ENCODE measurements at places on chromosomes 3 and 15. TPM values are rescaled to one million over a fixed set of nuclear protein-coding genes. Genes with fewer than 3 reads are reported as not detected.

The CKMT1B gene
- 28.6 TPM for total RNA-seq

The SH2D7 gene
- total RNA-seq = not detected

The ZCWPW2 gene
- 1.7 TPM for total RNA-seq

The WDR93 gene
- total RNA-seq = 0.68 TPM

The DTWD1 gene
- 42.9 TPM for total RNA-seq

The WDR53 gene
- total RNA-seq = 8.1 TPM

The EMC7 gene
- total RNA-seq = 51.6 TPM

The CHL1 gene
- total RNA-seq = 5.5 TPM

The PLXNA1 gene
- 43.0 TPM for total RNA-seq

The SLC12A1 gene
- not detected for total RNA-seq

The CGNL1 gene
- total RNA-seq = 12.6 TPM

The WNT5A gene
- total RNA-seq = 152 TPM

The MCF2L2 gene
- 3.0 TPM for total RNA-seq

The SLC38A3 gene
- 0.34 TPM for total RNA-seq

The DUOXA2 gene
- 3.9 TPM for total RNA-seq

The CASR gene
- 0.08 TPM for total RNA-seq

The TMA7 gene
- total RNA-seq = 237 TPM

The PLA2G4D gene
- total RNA-seq = 0.13 TPM

The AMIGO3 gene
- total RNA-seq = not detected

The OXSM gene
- total RNA-seq = 10.3 TPM

The LCTL gene
- not detected for total RNA-seq

The FYTTD1 gene
- 47.9 TPM for total RNA-seq

The ADGRG7 gene
- 0.78 TPM for total RNA-seq

The MYO5A gene
- 25.3 TPM for total RNA-seq

The CAMK2N2 gene
- not detected for total RNA-seq

The LYZL4 gene
- not detected for total RNA-seq

The CFAP100 gene
- not detected for total RNA-seq

The ALDH1A3 gene
- total RNA-seq = 24.2 TPM

The MITF gene
- total RNA-seq = 28.0 TPM

The SKIC8 gene
- total RNA-seq = 55.7 TPM

The ADPRH gene
- total RNA-seq = 8.6 TPM

The RYR3 gene
- 10.6 TPM for total RNA-seq

The ARHGAP31 gene
- total RNA-seq = 25.4 TPM

The GREM1 gene
- total RNA-seq = 26.0 TPM

The DPPA2 gene
- total RNA-seq = not detected

The CYP1A2 gene
- total RNA-seq = not detected

The RARB gene
- 14.0 TPM for total RNA-seq

The CCRL2 gene
- 6.3 TPM for total RNA-seq

The ST8SIA2 gene
- not detected for total RNA-seq

The UQCC5 gene
- 27.2 TPM for total RNA-seq

The FNDC3B gene
- 191 TPM for total RNA-seq

The OXSR1 gene
- 51.3 TPM for total RNA-seq

The MB21D2 gene
- total RNA-seq = 8.7 TPM

The MKRN3 gene
- 1.1 TPM for total RNA-seq

The CMTM6 gene
- total RNA-seq = 72.5 TPM

The CYP1A1 gene
- not detected for total RNA-seq

The ARID3B gene
- 5.6 TPM for total RNA-seq

The TMEM108 gene
- 1.5 TPM for total RNA-seq

The LMCD1 gene
- 43.3 TPM for total RNA-seq

The LRIG1 gene
- 15.8 TPM for total RNA-seq

The GRAMD1C gene
- total RNA-seq = 11.1 TPM

The C3orf22 gene
- total RNA-seq = not detected

The RBM15B gene
- 34.3 TPM for total RNA-seq

Data from ureter (tissue), 1 donor.